ENCODE measurements at places on chromosomes 13 and 19. TPM values are rescaled to one million over a fixed set of nuclear protein-coding genes. Genes with fewer than 3 reads are reported as not detected.

The ACER1 gene
- not detected for total RNA-seq

The CGB5 gene
- total RNA-seq = not detected

The CCDC169 gene
- total RNA-seq = 1.1 TPM

The MBD3L3 gene
- total RNA-seq = not detected

The CBARP gene
- not detected for total RNA-seq

DNA sequence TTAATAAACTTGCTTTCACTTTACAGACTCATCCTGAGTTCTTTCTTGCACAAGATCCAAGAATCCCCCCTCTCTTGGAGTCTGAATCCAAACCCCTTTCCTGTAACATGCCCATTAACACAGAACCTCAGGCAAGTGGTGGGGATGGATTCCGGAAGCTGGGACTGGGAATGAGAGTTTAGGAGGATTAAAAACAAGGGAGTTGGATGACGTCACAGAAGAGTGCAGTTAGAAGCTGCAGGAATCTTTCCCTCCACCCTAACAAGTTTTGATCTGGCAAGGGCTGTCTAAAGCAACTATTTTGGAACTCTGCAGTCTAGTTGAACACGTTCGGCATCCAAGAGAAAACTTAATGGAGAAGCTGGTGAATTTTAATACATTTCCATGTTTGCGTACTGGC, 48.2 kb upstream of the PEPD start:
- H3K4me1 ChIP-seq = no peaks in the 10 kb centered on the region
- H3K27me3 ChIP-seq = peaks cover 8% of the 10 kb centered on the region
- peak overlapping the region; percentile 15 for H3K4me3 ChIP-seq
- DNase-seq = no peak

- H3K4me3 ChIP-seq = no peak overlapping the region
- H3K36me3 ChIP-seq = no peaks in the 10 kb centered on the region
- H3K27me3 ChIP-seq = no peaks in the 10 kb centered on the region
- no peak overlapping the region for H3K27ac ChIP-seq
Measured at GRCh38 chr19:36040495-36040894, 7.8 kb upstream of the CLIP3 start.

- H3K27ac ChIP-seq = no peak overlapping the region
- no peaks in the 10 kb centered on the region for H3K36me3 ChIP-seq
- peaks cover 2% of the 10 kb centered on the region for H3K4me1 ChIP-seq
Measured at GRCh38 chr13:99351772-99352171, 44.6 kb upstream of the GPR183 start.

DNA sequence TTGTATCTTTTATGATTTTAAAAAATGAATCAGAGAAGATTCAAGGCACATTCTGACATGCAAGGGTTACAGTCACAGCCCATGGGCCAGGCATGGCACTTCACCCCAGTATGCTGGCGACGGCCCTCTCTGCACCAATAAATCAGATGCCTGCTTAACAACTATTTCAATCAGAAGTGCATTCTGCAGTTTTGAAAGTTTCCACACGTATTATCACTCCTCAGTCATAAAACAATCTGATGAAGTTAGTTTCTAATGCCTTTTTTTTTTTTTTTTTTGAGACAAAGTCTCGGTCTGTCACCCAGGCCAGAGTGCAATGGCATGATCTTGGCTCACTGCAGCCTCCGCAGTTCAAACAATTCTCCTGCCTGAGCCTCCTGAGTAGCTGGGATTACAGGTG, 28.3 kb upstream of the FFAR2 start:
- H3K27ac ChIP-seq = no peak overlapping the region
- H3K4me3 ChIP-seq = no peak overlapping the region

DNA sequence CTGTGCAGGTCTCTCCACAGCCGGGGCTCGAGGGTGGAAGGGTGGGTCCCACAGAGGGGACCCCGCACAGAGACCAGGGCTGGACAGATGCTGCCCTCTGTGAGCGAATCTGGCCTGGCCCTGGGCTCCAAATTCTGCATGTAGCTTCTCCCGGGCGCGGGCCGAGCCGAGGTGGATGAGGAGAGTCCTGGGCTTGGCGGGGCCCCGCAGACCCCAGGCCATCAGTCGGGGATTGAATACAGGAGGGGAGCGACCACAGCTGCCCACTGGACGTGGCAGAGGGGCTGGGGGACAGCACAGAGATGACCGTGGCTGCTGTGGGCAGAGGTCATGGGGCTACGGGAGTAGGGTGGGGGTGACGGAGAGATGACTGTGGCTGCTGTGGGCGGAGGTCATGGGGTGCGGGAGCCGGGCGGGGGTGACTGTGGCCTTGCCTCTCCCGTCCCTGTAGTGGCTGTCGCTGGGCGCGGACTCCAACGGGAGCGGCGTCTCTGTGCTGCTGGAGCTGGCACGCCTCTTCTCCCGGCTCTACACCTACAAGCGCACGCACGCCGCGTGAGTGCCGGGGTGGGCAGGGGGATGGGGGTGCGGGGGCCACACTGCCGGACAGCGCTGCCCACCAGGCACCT, 15.5 kb downstream of the NCLN start:
- DNase-seq = no peak
- H3K4me3 ChIP-seq = no peak overlapping the region
- H3K36me3 ChIP-seq = peaks cover 4% of the 10 kb centered on the region
- H3K4me1 ChIP-seq = no peaks in the 10 kb centered on the region
- no peaks in the 10 kb centered on the region for H3K27me3 ChIP-seq
- no peak overlapping the region for H3K27ac ChIP-seq

GRCh38 chr19:34556488-34556887, 74.9 kb downstream of the WTIP start:
- no peaks in the 10 kb centered on the region for H3K27me3 ChIP-seq
- DNase-seq = no peak
- H3K4me1 ChIP-seq = no peaks in the 10 kb centered on the region
- H3K4me3 ChIP-seq = no peak overlapping the region
- H3K36me3 ChIP-seq = no peaks in the 10 kb centered on the region

- no peaks in the 10 kb centered on the region for H3K36me3 ChIP-seq
- H3K4me3 ChIP-seq = no peak overlapping the region
- DNase-seq = no peak
- no peaks in the 10 kb centered on the region for H3K27me3 ChIP-seq
Measured at GRCh38 chr19:46753420-46754155, 7.3 kb upstream of the STRN4 start.

DNA sequence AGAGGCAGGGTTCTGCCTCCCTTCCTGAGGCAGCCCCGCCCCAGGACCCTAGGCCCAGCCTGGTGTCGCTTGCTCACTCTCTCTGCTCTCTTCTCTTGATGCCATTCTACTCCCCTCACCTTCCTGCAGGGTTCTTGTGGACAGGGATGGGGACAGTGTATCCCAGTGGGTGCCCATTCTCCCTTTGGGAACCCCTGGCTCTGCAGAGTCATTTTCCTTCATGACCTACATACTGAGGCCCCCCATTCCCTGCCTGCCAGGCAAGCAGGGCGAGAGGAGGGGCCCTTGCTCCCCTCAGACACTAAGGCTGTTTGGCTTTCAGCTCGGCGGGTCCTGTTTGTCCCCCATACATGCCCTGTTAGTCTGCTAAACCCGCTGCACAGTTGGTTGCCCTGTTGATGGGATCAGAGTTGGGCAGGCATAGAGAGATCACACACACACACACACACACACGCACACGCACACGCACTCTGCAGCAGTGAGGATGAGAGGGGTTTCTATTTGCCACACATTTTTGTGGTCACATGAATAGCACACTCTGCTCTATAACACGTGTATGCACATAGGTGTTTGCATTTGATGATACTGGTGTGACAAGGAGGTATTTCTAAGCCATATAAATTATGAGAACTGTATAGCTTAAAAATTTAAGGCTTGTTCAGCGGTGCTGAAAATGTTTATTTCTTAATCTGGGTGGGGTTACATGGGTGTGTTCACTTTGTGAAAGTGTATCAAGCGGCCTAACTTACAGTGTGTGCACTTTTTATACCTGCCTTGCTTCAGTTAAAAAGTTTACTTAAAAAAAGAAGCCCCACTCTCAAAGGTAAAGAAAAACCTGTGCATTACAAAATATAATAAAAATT, 20.3 kb downstream of the NFIX start:
- peak overlapping the region; percentile 92 for H3K27ac ChIP-seq
- H3K4me1 ChIP-seq = peaks cover 17% of the 10 kb centered on the region
- peak overlapping the region; percentile 45 for H3K4me3 ChIP-seq
- no peaks in the 10 kb centered on the region for H3K36me3 ChIP-seq
- no peaks in the 10 kb centered on the region for H3K27me3 ChIP-seq

DNA sequence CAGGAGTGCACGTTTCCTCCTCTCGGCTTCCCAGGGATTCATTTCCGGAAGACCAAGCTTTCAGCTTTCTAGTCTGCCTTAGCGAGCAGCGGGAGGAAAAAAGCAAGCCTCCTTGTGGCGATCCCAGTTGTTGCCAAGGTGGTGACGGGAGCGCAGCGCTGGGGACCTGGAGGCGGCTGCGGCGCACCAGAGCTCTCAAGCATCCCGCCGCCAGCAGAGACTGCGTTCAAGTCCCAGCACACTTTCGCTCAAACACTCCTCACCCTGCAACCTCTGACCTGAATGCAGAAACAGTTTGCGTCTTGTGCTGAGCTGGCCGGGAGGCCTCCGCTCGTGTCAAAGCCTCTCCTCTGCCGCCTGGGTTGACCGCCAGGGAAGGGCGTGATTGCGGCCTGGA, 4.9 kb downstream of the GSX1 start:
- H3K27ac ChIP-seq = no peak overlapping the region
- no peaks in the 10 kb centered on the region for H3K36me3 ChIP-seq
- peaks cover 16% of the 10 kb centered on the region for H3K27me3 ChIP-seq
- no peak overlapping the region for H3K4me3 ChIP-seq

DNA sequence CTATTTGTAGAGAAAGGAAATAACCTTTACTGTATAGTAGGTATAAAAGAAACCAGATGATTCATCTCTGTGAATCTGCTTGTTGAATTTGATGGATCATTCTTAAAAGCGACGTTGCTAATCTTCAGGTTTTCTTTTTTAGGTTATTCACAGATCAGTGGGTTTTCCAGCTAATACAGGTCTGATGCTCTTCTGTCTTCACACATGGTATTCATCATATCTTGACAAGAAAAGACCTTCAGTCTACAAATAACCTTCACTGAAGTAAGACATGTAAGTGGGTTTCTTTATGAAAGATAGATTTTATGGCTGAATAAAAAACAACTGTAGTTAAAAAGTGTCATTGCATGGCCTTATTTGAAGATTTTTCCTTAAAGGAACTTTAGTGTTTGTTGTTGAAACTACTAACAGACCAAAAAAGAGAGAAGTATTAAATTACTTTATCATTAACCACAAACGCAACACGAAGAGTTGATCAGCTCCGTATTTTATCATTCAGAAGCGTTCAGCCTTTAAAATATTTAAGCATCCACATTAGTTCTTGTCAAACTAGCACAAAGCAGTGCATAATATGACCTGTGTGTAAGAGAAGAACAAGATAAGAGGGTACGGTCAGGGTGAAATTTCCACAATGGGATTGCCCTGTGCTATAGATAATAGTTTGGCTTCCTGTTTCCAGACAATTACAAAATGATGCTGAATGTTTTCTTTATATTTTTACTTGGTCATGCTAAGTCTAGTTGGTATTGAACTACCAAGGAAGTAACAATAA, 299.5 kb downstream of the MZT1 start:
- H3K4me1 ChIP-seq = no peaks in the 10 kb centered on the region
- DNase-seq = no peak
- no peaks in the 10 kb centered on the region for H3K36me3 ChIP-seq

GRCh38 chr13:28408235-28408848, 86.6 kb downstream of the FLT1 start:
- H3K27ac ChIP-seq = no peak overlapping the region
- no peak overlapping the region for H3K4me3 ChIP-seq
- no peak for DNase-seq
- no peaks in the 10 kb centered on the region for H3K27me3 ChIP-seq
- no peaks in the 10 kb centered on the region for H3K4me1 ChIP-seq

DNA sequence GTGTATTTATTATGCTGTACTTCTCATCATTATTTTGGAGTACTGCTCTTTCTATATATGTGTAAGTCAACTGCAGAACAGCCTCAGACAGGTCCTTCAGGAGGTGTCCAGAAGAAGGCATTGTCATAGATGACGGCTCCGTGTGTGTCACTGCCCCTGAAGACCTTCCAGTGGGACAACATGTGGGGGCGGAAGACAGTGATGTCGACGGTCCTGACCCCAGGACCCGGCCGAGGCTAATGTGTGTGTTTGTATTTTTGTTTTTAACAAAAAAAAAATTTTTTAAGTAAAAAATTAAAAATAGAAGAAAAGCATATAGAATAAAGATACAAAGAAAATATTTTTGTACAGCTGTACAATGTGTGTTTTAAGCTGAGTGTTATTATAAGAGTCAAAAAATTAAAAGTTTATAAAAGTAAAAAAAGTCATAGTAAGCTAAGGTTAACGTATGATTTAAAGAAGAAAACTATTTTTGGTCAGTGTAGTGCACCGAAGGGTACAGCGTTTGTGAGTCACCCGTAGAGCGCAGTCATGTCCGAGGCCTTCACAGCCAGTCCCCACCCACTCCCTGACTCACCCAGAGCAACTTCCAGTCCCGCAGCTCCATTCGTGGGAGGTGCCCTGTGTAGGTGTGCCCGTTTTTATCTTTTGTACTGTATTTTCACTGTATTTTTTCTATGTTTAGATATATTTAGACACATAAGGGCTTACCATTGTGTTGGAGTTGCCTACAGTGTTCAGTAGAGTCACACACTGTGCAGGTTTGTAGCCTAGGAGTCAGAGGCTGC, 42.2 kb upstream of the SPACA7 start:
- H3K4me1 ChIP-seq = no peaks in the 10 kb centered on the region
- no peaks in the 10 kb centered on the region for H3K36me3 ChIP-seq
- DNase-seq = no peak
- H3K27me3 ChIP-seq = peaks cover 57% of the 10 kb centered on the region
- H3K27ac ChIP-seq = no peak overlapping the region

GRCh38 chr19:8054169-8054568, 1.6 kb downstream of the CCL25 start:
- no peaks in the 10 kb centered on the region for H3K4me1 ChIP-seq
- H3K4me3 ChIP-seq = no peak overlapping the region
- H3K27me3 ChIP-seq = no peaks in the 10 kb centered on the region
- H3K36me3 ChIP-seq = no peaks in the 10 kb centered on the region

- H3K36me3 ChIP-seq = peaks cover 10% of the 10 kb centered on the region
- H3K4me1 ChIP-seq = no peaks in the 10 kb centered on the region
- H3K4me3 ChIP-seq = no peak overlapping the region
- H3K27me3 ChIP-seq = no peaks in the 10 kb centered on the region
- no peak overlapping the region for H3K27ac ChIP-seq
- no peak for DNase-seq
Measured at GRCh38 chr19:17172624-17173345, 42.4 kb upstream of the USE1 start.

- no peaks in the 10 kb centered on the region for H3K36me3 ChIP-seq
- no peaks in the 10 kb centered on the region for H3K4me1 ChIP-seq
- DNase-seq = no peak
- H3K27ac ChIP-seq = no peak overlapping the region
Measured at GRCh38 chr13:24638096-24638495, 42.1 kb upstream of the ATP12A start.

GRCh38 chr19:57075801-57076492, 43.8 kb upstream of the USP29 start:
- no peak for DNase-seq
- H3K27me3 ChIP-seq = no peaks in the 10 kb centered on the region
- no peaks in the 10 kb centered on the region for H3K36me3 ChIP-seq
- H3K4me1 ChIP-seq = no peaks in the 10 kb centered on the region
- no peak overlapping the region for H3K27ac ChIP-seq
